ENCODE measurements at places on chromosomes 2 and 18.

- no peak for DNase-seq
These were observed 145.0 kb downstream of the SRBD1 start for GRCh38 chr2:45466053-45466452.

DNA sequence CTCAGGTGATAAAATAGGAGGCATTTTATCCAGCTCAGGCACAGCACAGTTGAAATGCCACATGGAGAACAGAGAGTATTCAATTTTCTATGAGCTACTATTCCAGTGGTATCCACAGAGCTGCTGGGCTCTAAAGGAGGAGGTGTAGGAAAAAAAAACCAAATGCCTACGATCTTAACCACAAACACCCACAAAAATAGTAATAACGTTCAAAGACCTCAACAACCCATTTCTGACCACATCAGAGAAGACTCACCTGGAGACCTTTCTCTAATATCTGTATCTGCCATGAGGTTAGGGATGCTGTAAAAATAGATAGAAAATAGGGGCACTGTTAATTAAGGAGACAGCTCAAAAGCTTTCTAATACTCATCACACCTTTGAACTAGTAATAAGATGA is 294.6 kb upstream of the PARD3B start:
- DNase-seq = no peak

DNA sequence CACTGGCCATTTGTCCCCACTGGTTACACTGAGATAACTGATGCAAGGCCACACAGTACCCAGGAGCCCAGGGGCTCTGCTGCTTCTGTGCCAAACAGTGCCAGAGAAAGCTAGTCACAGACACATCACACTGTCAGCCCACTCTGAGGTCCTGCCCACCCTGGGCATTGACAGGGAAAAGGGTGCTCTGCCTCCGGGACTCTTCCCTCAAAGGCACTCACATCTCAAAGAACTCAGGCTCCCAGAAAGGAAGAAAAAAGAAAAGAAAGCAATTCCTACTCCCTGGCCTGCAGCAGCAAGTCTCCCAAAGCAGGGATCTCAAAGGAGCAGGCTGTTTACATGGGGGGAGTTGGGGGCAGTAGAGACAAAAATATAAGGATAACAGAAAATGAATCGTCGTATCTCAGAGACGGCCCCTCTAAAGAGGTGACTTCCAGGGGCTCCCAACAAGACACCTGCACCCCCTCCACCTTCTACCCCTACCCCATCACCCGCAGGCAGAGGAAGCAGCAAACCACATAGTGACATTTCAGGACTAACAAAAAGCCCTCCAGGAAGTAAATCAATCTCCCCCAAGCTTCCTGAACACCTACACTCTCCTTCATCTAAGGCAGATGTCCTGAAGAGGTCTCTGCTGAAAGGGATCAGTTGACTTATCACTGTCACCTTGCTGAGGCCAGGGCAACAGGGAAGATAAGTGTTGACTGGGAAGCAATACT is 247.6 kb downstream of the TNS1 start:
- DNase-seq = no peak

GRCh38 chr2:231708773-231709635 is 679 bp downstream of the PTMA start:
- DNase-seq = no peak

DNA sequence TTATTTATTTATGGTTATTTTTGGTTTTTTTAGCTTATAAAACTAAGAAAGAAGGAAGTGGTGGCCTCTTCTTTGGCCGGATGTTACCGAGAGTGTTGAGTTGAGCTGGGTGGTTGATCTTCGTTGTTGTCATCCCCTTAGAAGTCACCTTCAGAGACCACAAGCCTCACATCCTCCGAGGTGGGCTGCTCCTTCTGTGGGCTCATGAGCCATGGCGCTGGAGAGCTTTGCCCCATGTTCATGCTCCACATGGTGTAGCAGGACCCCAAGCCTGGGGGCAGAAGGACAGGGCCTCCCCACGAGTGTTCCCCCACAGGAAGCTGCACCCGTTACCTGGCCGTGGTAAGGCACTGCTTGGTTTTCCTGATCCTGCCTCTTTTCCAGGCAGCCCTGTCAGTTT is 23.4 kb downstream of the SNTG2 start:
- DNase-seq = no peak

DNA sequence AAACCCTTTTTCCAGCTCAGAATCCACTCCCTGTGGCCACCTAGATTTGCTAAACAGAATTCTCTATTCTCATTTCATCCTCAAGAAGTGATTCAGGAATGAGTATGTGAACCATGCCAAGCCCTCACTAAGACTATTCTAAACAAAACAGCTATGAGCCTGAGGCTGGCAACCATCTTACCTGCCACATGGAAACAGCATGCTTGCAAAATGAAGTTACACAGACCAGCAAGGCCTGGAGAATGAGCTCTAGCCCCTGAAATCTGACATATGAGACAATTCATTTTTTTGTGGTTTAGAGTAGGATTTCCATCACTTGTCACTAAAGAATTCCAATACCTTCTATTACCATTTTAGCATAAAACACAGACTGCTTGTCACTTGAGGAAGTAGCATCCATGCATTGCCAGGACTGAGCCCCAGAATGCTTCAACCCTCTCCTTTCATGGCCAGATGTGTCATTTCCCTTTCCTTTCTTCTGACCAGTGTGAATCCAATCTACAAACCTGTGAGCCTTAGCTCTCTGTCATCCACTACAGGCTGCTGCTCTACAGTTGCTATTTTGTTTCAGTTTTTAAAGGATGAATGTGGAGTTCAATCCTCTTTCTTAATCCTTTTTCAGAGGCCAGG is 744.3 kb upstream of the ACVR2A start:
- no peak for DNase-seq

DNA sequence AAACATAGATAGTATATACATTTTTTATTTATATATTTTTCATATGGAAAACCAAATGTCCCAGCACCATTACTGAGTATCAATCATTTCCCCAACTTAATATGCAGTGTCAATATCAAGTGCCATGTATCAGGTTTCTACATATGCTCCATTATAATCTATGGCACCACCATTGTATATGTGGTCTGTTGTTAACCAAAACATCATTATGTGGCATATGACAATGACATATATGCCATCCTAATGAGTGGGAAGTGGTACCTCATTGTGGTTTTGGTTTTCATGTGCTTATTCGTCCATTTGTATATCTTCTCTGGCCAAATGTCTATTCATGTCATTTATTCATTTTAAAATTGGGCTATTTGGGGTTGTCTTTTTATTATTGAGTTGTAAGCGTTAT is 9.2 kb downstream of the PTPN18 start:
- no peak for DNase-seq

GRCh38 chr2:134763164-134763710 is 44.4 kb upstream of the TMEM163 start:
- DNase-seq = no peak

DNA sequence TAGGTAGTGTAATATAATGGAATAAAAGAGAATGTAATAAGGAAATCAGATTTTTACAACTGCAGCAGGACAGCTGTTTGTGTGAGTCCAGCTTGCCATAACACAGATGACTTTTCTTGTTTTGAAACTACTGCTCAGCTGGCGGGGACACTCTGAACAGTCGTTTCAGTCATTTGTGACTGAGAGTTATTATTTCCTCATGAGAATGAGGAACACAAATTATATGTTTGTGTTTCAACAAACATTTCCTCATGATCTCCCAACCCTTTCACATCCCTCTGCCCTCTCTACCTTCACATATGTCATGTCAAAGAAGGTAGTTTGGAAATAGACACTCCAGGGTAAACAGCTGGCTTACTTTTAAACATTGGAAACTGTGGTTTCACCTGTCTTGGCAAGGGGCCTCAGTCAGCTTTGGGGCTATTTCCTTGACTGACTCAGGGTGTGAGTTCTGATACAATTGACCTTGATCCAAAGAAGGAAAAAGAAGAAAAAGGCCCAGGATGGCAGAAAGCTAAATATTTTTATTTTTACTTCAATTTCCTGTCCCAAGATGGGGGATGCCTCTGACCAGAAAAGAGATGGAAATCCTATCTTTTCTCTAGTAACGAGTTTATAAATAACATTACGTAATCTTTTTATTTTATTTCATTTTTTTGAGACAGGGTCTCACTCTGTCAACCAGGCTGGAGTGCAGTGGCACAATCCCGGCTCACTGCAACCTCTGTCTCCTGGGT is 593 bp downstream of the SP140L start:
- DNase-seq = no peak

DNA sequence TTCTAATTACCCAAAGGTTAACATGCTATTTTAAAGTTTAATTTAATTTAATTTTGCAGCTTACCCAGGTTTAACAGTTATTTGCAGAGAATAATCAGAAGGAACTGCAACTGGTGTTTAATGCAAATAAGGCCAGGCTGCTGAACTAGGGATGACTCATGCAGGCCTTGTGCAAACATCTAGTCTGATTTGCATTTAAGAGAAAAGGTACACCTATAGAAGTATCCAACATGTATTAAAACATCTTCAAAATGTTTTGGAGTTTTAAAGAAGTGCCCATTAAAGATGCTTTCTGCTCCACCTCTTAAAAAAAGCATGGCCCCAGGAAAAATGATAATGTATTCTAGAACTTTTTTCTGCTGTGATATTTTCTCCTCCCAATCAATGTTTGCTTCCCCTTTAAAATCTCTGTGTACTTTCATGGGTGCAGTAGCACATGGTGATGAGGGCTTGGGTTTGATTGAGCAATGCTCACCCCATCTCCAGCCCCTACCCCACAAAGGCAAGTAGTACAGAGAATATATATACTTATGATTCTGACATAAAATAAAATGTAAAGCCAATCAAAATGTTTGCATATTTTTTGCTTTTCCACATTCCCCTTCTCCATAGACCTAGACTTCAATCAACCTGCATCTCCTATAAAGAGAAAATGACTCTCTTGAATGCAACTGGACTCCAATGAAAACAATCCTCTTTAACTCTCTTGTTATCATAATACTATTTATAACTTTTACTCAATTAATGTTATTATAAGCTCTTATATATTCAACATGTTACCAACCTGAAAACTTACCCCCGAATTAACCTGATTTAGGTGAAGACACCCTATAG is 54.1 kb downstream of the ATP8B1 start:
- no peak for DNase-seq

DNA sequence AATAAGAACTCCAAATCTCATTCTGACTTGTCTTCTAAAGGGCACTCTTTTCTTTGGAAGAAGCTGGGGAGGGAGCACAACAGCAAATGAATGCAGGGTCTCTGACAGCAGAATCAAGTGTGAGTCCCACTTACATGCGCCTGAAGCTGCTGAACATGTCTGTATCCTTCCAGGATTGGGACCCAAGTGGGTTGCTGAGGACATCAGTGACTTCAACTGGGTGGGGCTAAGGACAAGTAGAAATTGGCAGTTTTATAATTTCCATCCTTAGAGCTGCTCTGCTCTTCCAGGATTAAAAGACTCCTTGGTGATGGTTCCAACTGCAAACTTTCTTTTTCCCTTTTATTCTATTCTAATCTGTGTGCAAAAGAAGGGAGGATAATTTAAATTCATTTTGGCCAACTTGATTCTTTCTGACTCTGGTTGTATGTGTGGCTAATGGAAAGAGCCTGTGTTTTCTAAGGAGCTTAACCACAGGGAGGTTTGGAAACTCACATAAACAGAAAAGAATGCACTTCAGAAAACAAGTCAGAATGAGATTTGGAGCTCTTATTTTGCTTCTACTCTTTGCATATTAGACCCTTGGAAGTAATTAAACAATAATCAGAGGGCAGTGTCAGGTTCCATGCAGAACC is 20.6 kb downstream of the ANTXR1 start:
- no peak for DNase-seq

GRCh38 chr2:106638580-106638979 is 151.4 kb downstream of the CD8B2 start:
- no peak for DNase-seq

DNA sequence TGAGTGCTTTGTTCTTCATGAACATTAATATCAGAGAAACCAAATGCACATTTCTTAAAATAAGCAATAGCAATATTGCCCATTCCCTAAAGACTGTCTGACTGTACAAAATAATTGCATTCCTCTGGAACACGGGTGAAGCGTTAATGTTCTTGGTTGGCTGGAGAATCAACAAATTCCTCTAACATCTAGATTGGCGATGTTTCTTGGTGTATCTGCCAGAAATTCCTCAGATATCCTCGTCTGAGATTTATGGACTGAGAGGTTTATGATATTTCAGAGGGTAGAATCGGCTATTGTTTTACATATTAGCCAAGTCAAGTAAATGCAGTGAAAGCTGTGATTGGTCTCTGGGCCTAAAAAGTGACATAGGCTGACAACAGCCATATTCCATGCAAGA is 27.1 kb upstream of the SPTBN1 start:
- no peak for DNase-seq

DNA sequence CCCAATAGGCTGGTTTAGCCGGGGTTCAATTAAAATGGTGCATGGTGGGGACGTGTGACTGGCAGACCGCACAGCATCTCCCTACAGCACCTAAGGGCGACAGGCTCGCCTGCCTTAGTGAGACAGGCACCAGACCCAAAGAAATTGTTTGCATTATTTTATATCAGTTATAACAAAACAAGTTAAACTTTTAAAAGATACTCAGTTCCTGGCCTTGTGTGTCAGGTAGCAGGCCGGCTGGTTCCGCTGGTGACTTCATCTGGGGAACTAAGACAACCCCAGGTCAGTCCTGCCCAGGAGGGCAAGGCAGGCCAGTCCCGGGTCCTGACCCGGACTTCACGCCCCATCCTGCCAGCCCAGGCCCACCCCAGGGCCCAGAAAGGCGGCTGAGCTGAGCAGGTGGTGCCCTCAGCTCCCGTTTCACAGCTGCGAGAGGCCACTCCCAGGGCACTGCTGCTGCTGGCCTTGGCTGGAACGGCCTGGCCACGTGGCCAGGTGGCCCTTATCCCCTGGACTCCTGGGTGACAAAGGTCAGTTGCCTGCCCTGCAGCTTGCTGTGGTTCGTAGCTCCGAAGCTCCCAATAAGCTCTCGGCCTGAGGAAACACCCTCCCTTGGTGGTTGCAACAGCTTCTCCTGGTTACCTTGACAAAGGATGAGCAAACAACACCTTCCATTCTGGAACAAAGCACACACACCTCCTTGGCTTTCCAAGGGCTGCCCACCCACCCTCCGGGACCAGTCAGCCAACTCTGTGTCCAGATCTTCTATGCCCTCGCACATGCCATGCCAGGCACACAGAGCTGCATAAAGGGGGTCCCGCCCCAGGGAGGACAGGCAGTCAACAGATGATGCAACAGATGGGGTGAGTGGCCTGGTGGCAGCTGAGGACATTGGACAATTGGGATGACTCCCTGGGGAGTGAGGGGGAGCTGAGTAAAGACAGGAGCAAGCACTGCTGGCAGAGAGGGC is 11.3 kb upstream of the AGXT start:
- DNase-seq = no peak

- DNase-seq = no peak
These were observed 7.7 kb downstream of the EVX2 start for GRCh38 chr2:176076063-176076462.

DNA sequence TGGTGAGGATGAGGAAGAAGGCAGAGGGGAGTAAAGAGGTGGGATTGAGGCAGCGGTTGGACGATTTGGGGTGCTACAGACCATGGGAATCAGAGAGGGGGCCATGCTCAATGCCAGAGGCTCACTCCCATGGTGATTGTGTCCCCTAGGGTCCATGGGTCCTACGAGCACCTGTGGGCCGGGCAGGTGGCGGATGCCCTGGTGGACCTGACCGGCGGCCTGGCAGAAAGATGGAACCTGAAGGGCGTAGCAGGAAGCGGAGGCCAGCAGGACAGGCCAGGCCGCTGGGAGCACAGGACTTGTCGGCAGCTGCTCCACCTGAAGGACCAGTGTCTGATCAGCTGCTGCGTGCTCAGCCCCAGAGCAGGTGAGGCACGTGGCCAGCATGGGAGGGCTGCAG is 5.2 kb downstream of the CAPN10 start:
- DNase-seq = no peak

- DNase-seq = no peak
These were observed 860.0 kb downstream of the CPS1 start for GRCh38 chr2:211416373-211416772.

- DNase-seq = no peak
These were observed 8.4 kb downstream of the NCAPH start for GRCh38 chr2:96344011-96344410.
